ENCODE measurements at places on chromosomes 7 and 10.

- DNase-seq, result no peak
These were observed 478.3 kb downstream of the TNS3 start for GRCh38 chr7:47103498-47104205.

DNA sequence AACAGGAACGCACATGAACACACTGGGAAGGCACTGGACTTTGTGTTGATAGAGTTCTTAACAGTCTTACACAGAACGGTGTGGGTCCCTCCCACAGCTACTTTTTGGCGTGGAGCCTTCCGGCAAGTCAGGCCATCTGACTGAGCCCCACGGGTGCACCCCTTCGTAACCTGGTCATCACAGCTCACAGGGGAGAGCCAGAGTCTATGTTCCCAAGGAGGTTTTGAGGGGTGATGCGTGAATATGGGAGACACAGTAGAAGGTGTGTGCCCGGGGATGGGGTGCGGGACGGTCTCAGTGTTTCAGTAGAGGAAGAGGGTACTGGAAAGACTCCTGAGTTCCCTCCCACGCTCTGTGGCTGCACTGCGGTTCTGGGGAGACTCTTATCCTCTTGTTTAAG lies 291.7 kb downstream of the DNAJB6 start:
- no peak for DNase-seq

DNA sequence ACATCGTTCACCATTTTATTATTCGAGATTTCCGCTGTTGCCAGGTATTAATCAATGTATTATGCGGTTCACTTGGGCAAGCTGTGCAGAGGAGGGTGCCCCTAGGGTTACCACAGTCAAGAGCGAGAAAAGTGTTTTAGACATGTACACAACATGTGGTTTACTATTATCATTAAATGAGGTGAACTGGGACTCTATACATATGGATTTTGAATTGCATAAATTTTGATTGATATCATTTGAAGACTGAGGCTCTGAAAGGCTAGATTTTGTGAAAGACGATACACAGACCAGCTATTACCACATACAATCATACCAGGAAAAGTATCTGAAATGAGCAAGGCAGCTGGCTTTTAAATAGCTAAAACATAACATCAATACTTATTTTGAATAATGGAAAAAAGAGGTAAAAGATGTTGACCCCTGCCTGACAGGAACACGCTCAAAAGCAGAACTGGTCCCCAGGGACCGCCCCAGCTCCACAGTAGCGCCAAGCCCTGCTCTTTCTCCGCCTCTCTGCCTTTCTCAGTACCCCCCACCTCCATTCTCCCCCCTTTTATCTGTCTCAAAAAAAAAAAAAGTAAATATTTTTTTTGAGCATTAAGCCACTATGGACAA lies 413.4 kb upstream of the MKI67 start:
- DNase-seq, result no peak

DNA sequence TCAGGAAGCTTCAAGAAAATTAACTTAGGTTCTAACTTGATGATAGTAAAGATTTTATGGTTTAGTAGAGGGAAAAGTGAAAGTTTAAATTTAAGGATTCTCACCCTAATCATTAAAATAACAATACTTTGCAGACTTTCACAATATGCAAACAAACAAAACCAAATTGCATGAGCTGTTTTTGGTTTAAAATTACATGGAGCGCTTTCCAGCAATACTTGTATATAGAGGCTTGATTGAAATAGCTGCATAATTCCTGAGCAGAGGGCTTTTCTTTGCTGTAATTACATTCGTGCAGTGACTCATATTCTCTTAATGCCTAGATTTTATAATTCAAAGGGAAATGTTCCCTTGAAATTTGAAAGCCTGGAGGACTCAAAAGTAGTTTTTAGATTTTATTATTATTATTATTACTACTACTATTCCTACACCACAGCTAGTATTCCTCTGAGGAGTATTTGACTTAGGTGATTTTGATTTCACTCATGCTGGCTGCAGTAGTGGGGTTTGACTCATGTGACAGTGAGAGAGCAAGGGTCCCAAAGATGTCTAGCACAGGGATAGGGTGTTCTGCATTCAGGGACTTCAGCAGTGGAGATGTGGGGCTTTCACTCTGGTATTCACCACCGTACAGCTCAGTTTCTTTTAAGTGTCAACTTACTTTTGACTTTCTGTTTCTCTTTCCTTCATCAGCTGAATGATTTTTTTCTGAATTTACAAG lies 138.1 kb downstream of the ADAM22 start:
- no peak for DNase-seq

- DNase-seq, result no peak
These were observed 584.0 kb upstream of the GHITM start for GRCh38 chr10:83555264-83555663.

DNA sequence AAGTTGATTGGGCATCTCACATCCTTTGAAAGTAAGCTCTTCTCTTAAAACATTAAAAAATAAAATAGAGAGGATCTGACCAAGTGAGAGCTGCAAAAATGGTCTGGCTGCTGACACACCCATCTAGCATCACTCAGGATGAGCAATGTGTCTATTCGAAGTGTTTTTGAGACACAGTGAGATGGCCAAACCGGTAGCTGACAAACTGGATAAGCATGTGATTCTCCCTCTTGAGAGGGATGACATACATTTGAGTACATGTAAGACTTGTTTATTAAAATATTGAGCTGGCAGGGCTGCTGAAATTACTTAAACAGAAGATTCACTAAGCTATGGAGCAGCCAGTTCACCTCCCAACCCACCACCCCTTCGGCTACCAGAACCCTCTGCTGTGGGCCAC lies 333.9 kb downstream of the ADRA2A start:
- DNase-seq, result no peak

- DNase-seq, result no peak
These were observed 40.6 kb upstream of the ZEB1 start for GRCh38 chr10:31278279-31278941.

GRCh38 chr7:103113164-103113563 lies 35.7 kb downstream of the NAPEPLD start:
- DNase-seq, result no peak

Data from stimulated activated CD8-positive, alpha-beta memory T cell treated with anti-CD3 and anti-CD28 coated beads, Interleukin-4, amount 100 ng/mL, for 24 hours (primary cell).